ENCODE measurements at places on chromosomes 7 and 10.

- no peak for DNase-seq
Observed at GRCh38 chr7:82674268-82674667, 230.7 kb upstream of the CACNA2D1 start.

GRCh38 chr10:210297-210696 is 75.0 kb downstream of the ZMYND11 start:
- DNase-seq = no peak

DNA sequence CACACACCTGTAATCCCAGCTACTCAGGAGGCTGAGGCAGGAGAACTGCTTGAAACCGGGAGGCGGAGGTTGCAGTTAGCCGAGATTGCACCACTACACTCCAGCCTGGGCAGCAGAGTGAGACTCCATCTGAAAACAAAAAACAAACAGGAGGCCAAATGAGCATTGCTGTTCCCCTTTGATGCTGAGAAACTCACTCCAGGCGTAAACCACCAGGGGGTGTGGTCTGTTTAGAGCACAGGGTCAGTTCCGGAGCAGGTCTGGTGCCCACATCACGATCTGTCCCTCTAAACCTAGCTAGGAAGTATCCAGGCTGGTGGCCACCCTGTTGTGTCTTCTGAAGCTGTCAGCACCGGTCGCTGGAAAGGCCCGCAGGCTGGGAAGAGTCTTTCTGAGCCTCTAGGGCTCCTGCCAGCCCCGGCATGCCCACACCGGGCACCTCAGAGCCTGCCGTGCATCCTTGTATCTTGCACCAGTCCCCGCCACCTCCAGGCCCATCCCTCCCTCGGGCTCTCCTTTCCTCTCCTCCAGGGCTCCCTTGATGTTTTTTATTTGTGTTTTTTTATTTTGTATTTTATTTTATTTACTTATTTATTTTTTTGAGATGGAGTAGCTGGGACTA is 66.3 kb upstream of the SH2B2 start:
- DNase-seq = no peak

DNA sequence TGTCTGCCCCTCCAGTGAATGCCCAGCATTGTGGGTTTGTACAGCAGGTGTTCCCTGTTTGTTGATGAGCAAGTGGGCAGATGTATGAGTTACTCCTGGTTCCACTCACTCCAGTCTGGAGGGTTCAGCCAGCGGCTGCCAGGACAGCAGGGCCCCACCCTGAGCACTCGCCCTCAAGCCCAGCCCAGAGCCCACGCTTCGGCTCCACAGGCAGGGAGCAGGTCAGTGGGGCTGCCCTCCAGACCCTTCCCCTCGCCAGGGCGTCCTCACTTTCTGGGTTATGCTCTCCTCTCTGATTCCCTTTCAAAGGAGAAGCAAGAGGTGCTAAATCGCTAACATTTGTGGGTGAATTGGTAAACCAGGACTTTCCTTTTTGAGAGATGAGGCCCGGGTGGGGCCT is 4.8 kb upstream of the VIPR2 start:
- no peak for DNase-seq

DNA sequence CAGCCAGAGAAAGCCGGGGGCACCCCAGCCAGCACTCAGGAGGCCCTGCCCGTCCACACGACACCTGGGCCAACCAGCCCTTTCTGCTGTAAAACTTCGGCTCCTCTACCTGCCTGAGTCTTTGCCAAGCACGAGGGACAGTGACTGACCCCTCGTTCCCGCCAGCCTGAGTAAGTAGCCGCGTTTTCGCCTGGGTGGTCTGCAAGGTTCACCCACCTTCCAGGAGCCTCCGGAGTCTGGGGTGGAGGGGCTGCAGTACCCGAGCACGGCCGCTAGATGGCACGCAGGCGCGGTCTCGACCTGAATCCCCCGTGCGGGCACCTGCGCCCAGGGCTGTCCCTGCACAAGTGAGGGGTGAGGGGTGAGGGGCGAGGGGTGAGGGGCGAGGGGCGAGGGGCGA is 192.7 kb downstream of the PTPRN2 start:
- no peak for DNase-seq

- no peak for DNase-seq
Observed at GRCh38 chr10:36057731-36058130, 415.6 kb upstream of the FZD8 start.

DNA sequence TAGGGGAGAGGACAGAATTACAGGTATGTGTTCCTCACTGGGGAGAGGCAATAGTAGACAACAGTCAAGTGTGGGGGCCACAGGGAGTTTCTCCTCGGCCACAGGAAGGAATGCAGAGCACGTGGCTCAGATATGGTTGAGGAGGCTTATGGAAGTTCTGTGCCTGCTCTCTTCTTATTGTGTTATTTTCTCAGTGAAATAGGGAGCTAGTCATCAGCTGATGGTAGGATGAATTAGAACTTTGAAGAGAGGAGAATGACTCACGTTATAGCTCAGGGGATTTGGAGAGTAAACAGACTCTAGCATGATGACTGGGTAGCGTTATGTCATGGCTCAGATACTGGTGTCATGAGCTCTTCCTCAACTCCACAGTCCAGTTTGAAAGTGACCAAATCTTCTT is 308.3 kb upstream of the IGFBP3 start:
- DNase-seq = no peak

DNA sequence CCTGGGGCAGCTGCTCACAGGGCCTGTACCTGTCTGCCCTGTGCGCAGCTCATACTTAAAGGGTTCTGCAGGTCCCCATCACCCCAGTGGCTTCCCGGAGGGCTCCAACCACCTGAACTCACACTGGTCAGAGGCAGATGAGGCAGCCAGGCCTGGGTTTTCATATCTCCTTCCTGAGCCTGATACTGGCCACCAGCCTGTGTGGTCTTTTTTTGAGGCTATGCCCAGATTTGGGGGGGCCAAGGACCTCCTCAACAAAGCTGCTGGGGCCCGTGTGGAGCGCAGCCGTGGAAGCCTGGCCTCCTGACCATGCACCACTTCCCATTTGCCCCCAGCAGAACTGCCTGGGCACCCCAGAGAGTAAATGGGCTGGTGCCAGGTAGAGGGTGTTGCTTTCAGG is 25.7 kb downstream of the PNLIPRP2 start:
- no peak for DNase-seq

- no peak for DNase-seq
Observed at GRCh38 chr7:108313086-108313485, 143.2 kb downstream of the NRCAM start.

DNA sequence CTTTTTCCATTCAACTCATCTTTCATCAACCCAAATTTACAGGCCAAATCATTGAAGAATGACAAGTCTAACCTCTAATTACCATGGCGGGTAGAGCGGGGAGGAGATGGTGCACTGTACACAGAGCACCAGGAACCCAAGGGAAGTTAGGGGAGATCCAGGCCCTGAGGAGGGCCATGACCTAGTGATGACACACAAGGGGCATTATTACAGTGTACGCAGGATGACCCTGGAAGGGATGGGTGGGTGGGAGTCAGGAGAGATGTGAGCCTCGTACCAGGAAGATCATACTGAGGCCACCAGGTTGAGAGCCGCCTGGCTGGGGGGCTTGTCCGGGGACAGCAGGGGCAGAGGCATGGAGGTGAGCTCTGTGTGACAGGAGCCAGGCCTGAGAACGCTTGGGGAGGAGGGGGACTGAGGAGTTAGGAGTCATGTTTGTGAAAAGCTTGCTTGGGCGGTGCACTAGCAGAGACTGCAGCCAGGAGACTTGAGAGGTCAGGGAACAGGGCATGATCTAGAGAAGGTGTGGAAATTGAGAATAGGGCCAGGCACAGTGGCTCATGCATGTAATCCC is 89.5 kb upstream of the CCNY start:
- no peak for DNase-seq

DNA sequence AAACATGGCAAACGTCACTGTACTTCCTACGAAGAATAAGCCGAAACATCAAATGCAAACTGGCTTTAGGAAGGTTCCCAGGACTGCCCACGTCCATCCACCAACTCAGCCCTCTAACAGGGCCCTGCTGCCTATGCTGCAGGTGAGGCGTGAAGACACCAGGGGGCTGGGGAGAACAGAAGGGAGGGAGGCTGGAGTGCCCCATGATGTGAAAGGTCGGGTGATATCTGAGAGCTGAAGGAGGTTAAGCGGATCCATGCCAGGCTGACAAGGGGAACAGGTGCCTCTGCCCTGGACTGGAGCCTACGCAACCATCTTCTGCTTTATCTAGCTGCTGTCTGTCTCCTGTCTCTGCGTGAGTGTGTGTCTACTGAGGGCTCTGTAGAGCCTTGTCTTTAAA is 40.2 kb upstream of the ATP6V0A4 start:
- peak; percentile 20 for DNase-seq

GRCh38 chr10:103145046-103145445 is 48.0 kb downstream of the NT5C2 start:
- DNase-seq = no peak

GRCh38 chr10:3961082-3961481 is 176.1 kb upstream of the KLF6 start:
- no peak for DNase-seq

DNA sequence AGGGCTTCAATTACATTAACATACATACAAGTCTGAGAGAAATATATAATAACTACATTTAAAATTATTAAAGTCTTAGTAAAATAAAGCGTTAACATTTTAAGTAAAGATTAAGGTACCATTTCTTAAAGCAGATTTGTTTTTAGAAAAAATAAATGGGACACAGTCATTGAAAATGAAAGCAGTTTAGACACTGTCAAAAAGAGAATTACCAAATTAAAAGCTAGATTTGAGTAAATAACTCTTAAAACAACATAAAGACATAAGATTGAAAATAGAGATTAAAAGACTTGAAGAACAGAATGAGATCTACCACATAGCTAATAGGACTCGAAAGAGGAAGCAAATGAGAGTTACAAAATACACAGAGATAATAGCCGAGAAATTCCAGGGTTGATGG is 562.2 kb upstream of the FOXK1 start:
- no peak for DNase-seq

- no peak for DNase-seq
Observed at GRCh38 chr7:39536951-39537350, 29.3 kb upstream of the YAE1 start.

- DNase-seq = no peak
Observed at GRCh38 chr10:77229704-77230103, 407.9 kb downstream of the KCNMA1 start.

GRCh38 chr7:2030475-2031450 is 202.0 kb downstream of the MAD1L1 start:
- no peak for DNase-seq

GRCh38 chr10:78295242-78295641 is 261.6 kb downstream of the RPS24 start:
- DNase-seq = no peak

- DNase-seq = no peak
Observed at GRCh38 chr10:89163265-89163995, 43.7 kb downstream of the CH25H start.

DNA sequence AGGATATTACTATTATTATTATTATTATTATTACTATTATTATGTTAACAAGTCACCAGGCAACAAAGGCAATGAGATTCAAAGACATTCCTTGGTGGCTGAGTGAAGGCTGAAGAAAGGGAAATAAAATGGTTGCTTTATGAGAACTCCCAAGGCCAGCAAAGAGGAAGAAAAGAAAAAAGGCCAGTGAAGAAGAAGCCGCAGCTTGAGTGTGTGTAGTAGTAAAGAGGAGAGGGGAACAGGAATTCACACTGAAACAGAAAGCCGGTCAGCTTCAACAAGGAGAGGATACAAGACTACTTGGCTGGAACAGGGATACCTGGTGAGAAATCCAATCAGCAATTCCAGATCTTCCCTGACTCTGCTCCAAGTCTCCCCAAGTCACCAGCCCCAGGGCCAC is 42.4 kb downstream of the PLXNA4 start:
- DNase-seq = no peak

DNA sequence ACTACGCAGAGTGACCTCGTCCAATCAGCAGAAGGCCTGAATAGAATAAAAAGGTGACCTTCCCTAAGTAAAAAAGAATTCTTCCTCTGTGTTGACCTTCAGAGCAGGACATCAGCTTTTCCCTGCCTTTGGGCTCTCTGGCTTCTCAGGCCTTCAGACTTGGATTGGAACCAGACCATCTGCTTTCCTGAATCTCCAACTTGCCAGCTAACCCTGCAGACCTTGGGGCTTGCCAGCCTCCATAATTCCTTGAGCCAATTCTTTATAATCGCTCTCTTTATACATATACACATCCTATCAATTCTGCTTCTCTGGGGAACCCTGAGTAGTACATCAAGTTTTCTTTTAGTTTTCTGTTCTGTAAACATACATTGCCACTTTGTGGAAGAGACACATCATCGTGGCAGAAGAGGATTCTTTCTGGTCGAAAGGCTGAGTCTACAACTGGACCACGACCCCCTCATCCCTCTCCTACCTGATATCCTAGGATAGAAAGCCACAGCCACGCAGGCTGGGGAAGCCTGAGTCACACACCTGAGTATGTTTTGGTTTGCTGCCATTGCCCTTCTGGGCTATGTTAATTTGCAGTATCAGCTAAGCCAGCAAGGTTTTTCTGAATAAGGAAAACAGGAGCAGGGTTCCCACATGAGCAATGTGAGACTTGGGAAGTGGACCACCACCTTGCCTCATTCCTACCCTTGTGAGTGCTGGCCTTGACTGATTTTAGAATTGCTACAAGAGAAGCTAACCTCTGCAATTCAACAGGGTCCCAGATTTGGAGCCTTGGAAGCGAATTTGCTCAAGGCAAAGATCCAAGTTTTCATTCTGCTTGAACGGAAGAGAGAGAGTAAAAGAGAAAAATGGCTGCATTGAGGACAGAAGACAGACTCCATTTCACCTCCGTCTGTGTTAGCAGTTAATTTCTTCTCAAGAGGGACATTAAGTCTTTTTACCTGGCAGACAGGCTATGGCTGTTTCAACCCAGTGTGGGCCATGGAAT is 445.2 kb upstream of the FZD8 start:
- DNase-seq = no peak

- DNase-seq = peak; percentile 45
Observed at GRCh38 chr7:1290026-1290678, 57.5 kb downstream of the UNCX start.

DNA sequence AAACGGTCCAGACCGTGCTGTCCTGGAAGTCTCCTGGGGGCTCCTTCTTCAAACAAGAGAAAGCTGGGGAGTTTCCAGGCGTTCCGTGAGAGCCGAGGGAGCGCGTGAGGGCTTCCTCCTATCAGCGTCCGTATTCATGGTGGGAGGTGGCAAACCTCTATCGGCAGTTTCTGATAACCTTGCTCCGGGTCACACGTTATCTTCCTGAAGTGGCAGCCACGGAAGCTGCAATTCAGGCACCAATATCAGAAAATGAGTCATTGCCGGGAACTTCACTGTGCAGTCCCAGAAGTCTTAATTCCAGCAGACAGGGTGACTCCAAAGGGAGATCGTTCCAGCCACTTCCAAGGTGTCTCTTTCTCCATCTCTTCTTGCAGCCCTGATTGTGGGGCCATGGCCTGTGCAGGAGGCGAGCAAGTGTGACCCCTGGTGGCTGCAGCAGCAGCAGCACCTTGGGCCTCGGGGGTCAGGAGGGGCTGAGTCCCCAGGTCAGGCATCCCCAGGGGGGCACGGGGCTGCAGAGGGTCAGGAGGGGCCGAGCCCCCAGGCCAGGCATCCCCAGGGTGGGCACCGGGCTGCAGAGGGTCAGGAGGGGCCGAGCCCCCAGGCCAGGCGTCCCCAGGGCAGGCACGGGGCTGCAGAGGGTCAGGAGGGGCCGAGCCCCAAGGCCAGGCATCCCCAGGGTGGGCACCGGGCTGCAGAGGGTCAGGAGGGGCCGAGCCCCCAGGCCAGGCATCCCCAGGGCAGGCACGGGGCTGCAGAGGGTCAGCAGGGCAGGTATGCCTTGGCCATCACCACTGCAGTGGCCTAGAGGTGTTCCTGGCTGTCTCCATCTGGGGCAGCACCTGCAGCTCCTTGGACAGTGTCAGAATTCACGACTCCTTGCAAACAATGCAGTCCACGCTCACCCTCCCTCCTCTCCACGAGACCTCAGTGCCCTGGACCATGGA is 538.7 kb downstream of the DNAJB6 start:
- DNase-seq = no peak

- no peak for DNase-seq
Observed at GRCh38 chr10:37222046-37222445, 96.6 kb downstream of the ANKRD30A start.

Measured in NCI-H2081 (cell line).